ENCODE measurements at places on chromosomes 4 and X.

GRCh38 chr4:31362756-31363155 is 642.6 kb downstream of the PCDH7 start:
- no peak for DNase-seq

DNA sequence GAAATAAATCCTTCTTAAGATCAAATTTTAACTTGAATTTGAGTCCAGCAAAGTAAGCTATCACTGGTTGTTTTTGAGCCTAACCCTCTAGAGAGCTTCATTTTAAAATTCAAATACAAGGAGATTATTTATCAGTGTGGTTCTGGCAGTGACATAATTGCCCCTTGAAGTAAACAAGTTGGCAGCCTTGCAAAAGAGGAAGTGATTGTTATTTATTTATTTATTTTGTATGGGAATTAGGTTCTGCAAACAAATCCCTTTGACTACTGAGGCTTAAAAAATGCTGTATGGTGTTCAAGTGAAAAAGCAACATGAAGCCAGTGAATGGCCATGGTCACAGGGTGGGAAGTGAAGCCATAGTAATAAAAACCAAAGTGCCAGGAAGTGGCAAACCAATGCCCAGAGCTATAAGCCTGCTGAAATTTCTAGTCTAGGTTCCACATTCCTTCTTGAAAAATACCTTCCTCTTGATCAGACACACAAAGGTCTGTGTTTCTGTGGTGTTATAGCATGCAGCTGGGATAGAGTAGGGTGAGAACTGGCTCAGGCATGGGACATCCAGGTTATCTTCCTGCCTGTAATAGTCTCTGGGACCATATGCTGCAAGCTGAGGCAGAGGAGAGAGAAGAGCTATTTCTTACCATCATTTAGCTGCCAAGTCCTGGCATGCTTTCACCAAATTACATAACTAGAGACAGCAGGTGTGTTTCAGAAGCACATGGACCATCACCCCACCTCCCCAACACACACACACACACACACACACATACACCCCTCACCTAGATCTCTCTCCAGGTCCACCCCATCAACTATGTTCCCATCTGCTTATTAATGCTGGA is 47.1 kb upstream of the TSPAN7 start:
- no peak for DNase-seq

DNA sequence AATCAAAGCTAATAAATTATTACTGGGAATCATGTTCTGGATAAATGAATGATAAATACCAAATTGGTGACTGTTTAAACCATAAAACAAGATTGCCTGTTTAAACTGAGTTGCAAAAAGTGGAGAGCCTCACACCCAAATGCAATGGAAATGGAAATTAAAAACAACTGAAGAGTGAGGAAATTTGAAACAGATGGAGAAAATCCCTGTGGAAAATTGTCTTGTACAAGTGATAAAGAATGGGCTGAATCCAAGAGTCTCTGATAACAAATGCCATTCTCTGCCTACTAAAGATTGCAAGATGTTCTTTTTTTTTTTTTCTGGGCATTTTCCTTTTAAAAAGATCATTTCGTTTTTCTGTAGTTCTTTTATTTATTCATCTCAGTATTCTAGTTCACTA is 426.3 kb downstream of the NLGN4X start:
- no peak for DNase-seq

DNA sequence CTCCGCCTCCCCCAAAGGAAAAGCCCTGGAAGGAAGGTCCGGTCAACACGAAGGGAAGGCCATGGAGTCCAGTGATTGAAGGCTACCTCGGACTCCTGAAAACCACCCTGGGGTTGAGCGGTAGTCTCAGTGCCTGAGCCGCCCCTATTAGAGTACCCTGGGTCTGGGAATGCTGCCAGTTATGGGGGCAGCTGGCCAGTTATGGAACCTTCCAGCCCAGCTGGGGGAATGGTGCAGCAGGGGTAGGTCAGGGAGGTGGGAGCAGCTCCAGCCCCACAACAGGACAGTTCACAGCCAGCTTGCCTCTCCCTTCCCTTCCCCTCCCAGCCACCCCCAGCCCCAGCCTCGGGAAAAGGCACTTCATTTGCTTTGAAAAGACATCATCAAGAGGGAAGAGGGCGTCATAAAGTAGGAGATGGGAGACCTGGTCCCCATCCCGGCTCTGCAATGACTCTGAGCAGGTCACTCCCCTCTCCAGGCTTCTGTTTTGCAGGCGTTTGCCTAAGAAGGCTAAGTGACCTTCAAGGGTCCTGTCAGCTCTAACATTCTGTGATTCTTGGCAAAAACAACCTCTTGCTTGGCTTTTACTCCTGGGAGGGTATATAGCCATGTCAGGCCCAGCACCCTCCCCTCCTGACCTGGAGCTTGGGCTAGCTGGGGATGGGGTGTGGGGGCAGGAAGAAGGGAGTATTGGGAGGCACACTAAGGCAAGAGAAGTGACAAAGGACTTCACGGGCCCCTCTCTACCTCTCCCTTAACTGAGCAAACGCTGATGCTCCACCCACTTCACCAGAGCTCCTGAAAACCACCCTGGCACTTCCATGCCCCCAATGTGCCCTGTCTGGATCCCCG is 8.0 kb downstream of the APLN start:
- no peak for DNase-seq

GRCh38 chr4:80097400-80098177 is 24.6 kb upstream of the ANTXR2 start:
- no peak for DNase-seq

GRCh38 chrX:1249101-1249887 is 19.3 kb upstream of the CSF2RA start:
- peak; percentile 8 for DNase-seq

- no peak for DNase-seq
Observed at GRCh38 chr4:44961001-44961755, 234.8 kb upstream of the GNPDA2 start.

DNA sequence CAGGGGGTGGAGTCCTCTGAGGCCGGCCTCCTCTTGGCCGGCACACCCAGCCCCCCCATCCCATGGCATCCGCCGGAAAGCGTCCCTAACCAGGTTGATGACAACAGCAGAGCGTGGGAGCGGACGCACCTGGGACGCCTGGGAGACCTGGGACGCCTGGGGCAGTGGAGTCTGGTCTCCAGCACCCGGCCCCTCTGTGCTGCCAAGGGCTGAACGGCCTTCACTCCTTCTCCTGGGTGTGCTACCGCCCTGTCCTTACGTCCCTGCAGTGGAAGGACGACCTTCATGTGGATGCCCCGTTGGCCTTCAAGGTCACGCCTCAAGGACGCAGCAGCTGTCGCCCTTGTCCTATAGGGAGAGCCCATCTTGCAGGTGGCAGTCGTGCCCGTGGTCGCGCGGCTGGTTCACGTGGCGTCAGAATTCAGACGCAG is 26.9 kb downstream of the NKX1-1 start:
- no peak for DNase-seq

GRCh38 chr4:17934286-17934685 is 87.3 kb downstream of the LCORL start:
- no peak for DNase-seq

- no peak for DNase-seq
Observed at GRCh38 chrX:150211988-150212387, 151.1 kb upstream of the MAMLD1 start.

DNA sequence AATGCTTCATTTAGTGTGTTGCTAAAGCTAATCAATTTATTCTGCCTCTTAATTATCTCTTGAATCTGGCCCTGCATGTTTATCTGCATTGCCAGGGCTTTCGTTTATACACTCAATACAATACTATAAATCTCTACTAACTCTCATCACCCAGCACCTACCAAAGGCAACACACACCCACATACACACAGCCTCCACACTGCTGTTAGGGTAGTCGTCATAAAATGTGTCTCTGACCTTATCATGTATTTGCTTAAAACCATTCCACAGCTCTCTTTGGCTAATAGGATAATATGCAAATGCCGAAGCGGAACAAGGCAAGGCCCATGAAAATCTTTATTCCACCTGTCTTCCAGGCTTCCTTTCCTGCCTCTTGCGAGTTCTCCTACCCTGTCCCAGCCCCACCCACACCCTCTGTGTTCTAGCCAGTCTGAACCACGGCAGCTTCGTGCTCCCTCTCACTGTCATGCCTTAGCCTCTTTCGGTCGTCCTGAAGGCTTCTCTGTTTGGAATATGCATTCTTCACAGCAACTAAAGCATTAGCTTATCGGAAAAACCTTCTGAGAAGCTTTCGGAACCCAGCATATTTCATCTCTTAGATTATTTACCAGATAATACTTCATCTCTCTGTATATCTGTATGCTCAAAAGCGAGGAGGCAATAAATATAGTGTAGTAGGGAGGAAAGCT is 333.5 kb downstream of the TENM3 start:
- DNase-seq, result no peak

DNA sequence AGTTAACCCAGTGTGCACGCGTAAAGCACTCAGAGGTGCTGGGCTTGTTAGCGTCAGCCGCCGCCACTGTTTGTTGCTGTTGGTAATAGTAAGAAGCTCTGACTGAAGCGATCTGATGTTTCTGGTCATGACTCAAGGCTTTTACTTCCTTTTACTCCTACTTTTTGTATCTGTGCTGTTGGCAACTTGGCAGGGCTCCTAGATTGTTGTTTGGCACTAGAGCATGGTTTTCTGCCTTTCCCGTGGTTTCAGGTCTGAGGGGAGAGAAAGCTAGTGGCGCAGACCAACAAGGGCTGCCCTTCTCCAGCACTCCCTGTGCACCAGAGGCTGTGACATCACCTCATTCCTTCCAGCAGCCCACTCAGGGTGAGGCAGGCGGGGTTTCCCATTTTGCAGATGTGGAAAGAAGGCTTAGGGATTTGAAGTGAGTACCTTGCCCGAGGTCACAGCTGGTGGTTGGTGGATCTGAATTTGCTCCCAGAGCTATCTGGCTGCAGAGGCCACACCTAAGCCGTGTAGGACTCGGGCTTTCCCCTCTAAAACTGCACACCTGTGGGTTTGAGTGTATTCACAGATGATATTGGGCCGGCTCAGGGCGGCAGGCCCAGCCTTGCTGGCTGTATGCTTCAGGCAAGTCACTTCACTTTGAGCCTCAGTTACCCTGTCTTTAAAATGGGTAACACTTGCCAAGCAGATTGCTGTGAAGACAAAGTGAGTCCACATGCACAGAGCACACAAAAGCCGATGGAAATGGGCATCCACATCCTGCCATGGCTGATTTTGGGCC is 51.2 kb upstream of the TADA2B start:
- no peak for DNase-seq

DNA sequence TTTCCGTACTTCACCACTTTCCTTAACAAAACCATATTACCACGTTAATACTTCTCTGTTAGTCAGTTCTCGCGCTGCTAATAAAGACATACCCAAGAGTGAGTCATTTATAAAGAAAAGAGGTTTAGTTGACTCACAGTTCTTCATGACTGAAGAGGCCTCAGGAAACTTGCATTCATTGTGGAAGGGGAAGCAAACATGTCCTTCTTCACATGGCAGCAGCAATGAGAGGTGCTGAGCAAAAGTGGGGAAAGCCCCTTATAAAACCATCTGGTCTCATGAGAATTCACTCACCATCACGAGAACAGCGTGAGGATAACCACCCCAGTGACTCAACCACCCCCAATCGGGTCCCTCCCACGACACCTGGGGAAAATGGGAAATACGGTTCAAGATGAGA is 289.8 kb upstream of the CLNK start:
- DNase-seq, result no peak

GRCh38 chr4:128517739-128518510 is 230.3 kb upstream of the PGRMC2 start:
- no peak for DNase-seq

GRCh38 chr4:182908124-182908523 is 9.1 kb downstream of the DCTD start:
- DNase-seq, result no peak

DNA sequence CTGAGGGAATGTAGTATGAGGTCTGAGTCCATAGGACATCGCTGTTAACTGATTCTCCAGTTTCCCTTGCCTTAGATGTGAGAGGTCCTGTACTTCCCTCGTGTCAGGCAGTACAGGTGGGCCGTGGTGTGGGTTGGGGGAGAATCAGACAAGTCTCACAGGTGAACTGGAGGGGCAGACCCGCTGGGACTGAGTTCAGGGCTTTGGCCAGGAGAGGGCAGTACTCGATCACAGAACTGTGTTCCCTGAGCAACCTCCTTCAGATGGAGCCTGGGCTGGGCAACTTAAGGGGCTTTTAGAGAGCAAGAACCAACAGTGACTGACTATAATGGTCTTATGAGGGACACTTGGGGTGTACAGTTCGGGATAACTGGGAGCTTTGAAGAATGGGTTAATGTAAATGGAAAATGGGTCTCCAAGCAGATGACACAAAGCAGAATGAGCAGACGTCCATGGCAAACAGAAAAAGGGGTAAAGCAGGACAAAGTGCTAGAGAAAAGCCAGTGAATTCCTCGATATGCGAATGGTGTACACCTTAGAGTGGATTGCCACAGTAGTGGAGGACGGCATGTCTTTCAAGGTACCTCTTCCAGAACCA is 83.6 kb downstream of the CCNG2 start:
- DNase-seq, result peak; percentile 21

GRCh38 chr4:106258145-106259045 is 57.6 kb downstream of the TBCK start:
- DNase-seq, result no peak

GRCh38 chr4:98516441-98517217 is 141.8 kb downstream of the TSPAN5 start:
- no peak for DNase-seq

GRCh38 chr4:108372681-108373080 is 203.9 kb upstream of the LEF1 start:
- DNase-seq, result no peak

DNA sequence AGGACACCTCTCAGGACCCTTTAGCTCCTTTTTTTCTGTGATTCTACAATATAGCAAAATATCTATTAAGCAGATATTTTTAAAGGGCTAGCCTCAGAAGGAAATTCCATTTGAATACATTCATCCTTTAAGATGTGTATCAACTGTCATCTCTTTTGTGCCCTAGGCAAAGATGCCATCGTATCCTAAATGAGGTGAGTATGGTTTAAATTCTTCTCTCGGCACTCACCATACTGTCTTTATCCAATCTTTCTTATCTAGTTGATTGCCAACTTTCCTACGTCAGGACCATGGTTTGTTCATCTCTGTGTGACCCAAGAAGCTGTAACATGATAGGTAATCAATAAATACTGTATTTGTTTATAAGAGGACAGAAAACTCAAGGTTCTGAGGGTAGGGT is 176.0 kb downstream of the LDB2 start:
- no peak for DNase-seq

DNA sequence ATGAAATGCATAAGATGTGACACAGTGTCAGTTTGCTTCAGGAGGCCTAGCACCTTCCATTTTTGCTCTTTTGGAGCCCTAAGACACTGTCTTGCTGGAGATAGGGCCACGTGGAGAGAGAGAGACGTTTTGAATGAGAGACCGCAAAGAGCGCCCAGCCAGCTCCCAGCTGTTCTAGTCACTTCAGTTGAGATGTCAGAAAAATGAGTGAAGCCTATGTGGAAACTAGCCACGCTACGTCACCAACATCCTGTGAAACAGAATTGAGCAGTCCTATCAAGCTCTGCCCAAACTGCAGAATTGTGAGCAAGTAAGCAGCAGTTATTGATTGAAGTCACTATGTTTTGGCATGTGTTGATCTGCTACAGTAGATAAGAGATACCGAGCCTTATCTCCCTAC is 13.1 kb downstream of the GPR82 start:
- no peak for DNase-seq

DNA sequence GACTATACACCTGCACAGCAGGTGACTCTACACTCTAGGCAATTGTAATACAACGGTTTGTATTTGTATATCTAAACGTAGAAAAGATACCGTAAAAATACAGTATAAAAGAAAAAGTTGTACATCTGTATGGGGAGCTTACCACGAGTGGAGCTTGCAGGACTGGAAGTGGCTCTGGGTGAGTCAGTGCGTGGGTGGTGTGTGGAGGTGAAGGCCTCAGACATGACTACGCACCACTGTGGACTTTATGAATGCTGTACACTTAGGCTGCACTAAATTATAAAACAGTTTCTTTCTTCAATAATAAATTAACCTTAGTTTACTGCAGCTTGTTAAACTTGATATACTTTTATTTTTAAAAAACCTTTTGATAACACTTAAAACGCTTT is 85.0 kb upstream of the FAT1 start:
- no peak for DNase-seq

Data from activated naive CD8-positive, alpha-beta T cell treated with anti-CD3 and anti-CD28 coated beads, Interleukin-2, amount 50 U/mL, for 16 hours (primary cell).